ENCODE measurements at places on chromosomes 12 and 14. TPM values are rescaled to one million over a fixed set of nuclear protein-coding genes. Genes with fewer than 3 reads are reported as not detected.

The FBRSL1 gene
- 97.5 TPM for total RNA-seq

The TTC6 gene
- not detected for total RNA-seq

The SIX1 gene
- total RNA-seq: not detected

The SLC17A8 gene
- not detected for total RNA-seq

The CEP128 gene
- total RNA-seq: 8.7 TPM

DNA sequence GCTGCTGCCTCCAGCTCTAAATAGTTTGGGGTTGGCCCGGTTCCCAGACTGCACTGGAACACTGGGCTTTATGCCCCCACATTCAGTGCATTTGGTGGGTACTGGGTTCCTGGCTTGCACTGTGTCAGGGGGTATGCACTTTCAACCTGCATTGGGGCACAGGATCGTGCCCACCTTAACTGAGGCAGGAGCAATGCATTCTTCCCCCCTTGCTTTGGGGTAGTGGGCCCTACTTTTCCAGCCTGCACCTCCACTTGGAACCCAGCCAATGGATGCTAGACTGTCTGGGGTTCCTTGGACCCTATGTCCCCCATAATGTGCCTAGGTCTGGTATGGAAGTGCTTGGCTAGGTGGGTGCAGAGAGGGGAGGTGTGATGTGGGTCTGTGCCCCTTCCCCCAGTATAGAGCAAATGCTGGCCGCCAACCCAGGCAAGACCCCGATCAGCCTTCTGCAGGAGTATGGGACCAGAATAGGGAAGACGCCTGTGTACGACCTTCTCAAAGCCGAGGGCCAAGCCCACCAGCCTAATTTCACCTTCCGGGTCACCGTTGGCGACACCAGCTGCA is 615 bp downstream of the TARBP2 start:
- H3K4me3 ChIP-seq: peak overlapping the region; percentile 92
- peak overlapping the region; percentile 90 for H3K27ac ChIP-seq
- no peaks in the 10 kb centered on the region for H3K27me3 ChIP-seq
- no peaks in the 10 kb centered on the region for H3K36me3 ChIP-seq
- DNase-seq: no peak

DNA sequence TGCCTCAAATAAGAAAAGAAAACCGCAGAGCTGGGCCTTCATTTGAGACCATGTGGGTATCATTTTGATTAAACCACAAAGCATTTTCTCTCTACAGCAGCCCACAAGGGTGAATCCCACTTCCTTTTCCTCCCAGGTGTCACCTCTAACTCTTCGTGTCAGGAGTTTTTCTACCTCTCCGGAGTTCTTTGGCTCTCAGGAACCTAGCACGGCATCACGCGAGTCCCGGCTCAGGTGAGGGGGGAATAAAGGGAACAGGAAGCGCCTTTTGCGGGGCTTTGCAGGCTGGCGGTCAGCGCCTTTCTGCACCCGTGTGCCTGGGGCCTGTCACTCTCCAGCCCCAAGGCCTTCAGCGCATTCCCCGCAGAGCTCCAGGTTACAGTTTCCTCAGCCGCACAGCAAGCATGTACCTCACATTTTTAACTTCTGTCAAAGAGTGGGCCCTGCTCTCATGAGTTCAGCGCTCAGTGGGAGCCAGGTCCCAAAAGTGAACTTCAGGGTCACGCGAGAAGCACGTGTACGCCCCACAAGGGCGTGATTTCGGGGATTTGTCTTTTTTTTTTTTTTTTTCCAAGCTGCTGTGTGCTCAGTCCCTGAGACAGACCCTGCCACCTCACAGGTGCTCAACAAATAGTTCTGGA is 740 bp upstream of the PRPF40B start:
- no peaks in the 10 kb centered on the region for H3K36me3 ChIP-seq
- peak; percentile 64 for DNase-seq
- H3K27me3 ChIP-seq: no peaks in the 10 kb centered on the region
- H3K4me3 ChIP-seq: peak overlapping the region; percentile 92
- H3K4me1 ChIP-seq: peaks cover 21% of the 10 kb centered on the region

DNA sequence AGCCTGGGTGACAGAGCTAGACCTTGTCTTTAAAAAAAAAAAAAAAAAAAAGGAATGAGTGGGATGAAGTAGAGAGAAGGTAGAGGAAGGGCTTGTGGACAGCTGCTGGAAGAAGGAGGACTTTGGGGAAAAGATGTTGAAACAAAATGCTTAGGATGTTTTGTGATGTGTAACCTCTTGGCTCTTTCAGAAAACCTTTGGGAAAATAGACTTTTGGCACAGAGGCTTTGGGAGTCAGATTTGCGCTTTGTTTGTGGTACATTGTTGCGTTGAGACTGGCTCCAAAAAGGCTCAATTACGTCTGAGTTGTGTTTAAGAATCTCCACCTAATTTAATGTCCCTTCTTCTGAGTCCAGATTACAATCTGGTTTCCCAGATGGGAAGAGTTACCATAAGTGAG is 32.9 kb upstream of the SPTLC2 start:
- DNase-seq: no peak
- no peaks in the 10 kb centered on the region for H3K27me3 ChIP-seq
- H3K27ac ChIP-seq: peak overlapping the region; percentile 31
- H3K4me3 ChIP-seq: no peak overlapping the region
- no peaks in the 10 kb centered on the region for H3K4me1 ChIP-seq

- no peak overlapping the region for H3K27ac ChIP-seq
- no peaks in the 10 kb centered on the region for H3K4me1 ChIP-seq
- H3K27me3 ChIP-seq: peaks cover 3% of the 10 kb centered on the region
- no peak overlapping the region for H3K4me3 ChIP-seq
- H3K36me3 ChIP-seq: no peaks in the 10 kb centered on the region
Measured at GRCh38 chr12:128626808-128627320, 196.9 kb downstream of the SLC15A4 start.

DNA sequence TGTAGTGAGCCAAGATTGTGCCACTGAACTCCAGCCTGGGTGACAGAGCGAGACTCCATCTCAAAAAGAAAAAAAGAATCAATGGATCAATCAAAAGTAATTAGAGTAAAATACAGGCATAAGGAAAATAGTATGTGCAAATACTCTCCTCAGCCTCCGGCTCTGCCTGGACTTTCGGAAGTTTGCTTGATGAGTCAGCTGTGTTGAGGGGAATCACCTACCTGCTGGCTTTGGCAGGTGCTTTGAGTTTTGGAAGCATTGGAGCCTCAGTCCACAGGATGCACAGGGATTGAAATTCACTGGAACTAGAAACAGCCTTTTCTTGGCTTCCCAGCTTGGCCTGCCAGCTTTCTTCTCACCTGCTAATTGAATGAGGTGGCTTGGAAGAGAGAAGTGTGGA is 268.2 kb downstream of the PCNX1 start:
- no peak overlapping the region for H3K27ac ChIP-seq
- H3K4me1 ChIP-seq: no peaks in the 10 kb centered on the region
- no peaks in the 10 kb centered on the region for H3K36me3 ChIP-seq
- DNase-seq: no peak
- no peak overlapping the region for H3K4me3 ChIP-seq
- peaks cover 1% of the 10 kb centered on the region for H3K27me3 ChIP-seq

All from naive thymus-derived CD8-positive, alpha-beta T cell (primary cell).